Activated CD8-positive, alpha-beta T cell treated with anti-CD3 and anti-CD28 coated beads for 36 hours (primary cell): ENCODE measurements at places on chromosomes 6 and 20. TPM values are rescaled to one million over a fixed set of nuclear protein-coding genes. Genes with fewer than 3 reads are reported as not detected.

THBS2 gene
- not detected for total RNA-seq

LIME1 gene
- total RNA-seq = 15.5 TPM

SFTA2 gene
- not detected for total RNA-seq

MYLK4 gene
- total RNA-seq = 0.09 TPM

SCRT2 gene
- not detected for total RNA-seq

CST5 gene
- total RNA-seq = not detected

PHACTR3 gene
- not detected for total RNA-seq

MEP1A gene
- not detected for total RNA-seq

CTAGE9 gene
- not detected for total RNA-seq

CCM2L gene
- total RNA-seq = not detected

RANBP9 gene
- total RNA-seq = 56.2 TPM

TRIM31 gene
- total RNA-seq = not detected

HLA-DQA2 gene
- total RNA-seq = not detected

NOX3 gene
- total RNA-seq = not detected

SIRPD gene
- total RNA-seq = not detected

ATP6V1G2 gene
- 1.1 TPM for total RNA-seq

TMX4 gene
- total RNA-seq = 21.2 TPM

LY86 gene
- total RNA-seq = not detected

HCRTR2 gene
- not detected for total RNA-seq

BNIP5 gene
- total RNA-seq = not detected
